Activated CD4-positive, alpha-beta T cell treated with anti-CD3 and anti-CD28 coated beads, Interleukin-2, amount 50 U/mL, for 24 hours (primary cell): ENCODE measurements at places on chromosomes 13 and 19.

GRCh38 chr13:113632706-113633484 is 25.1 kb downstream of the ATP4B start:
- DNase-seq: no peak

DNA sequence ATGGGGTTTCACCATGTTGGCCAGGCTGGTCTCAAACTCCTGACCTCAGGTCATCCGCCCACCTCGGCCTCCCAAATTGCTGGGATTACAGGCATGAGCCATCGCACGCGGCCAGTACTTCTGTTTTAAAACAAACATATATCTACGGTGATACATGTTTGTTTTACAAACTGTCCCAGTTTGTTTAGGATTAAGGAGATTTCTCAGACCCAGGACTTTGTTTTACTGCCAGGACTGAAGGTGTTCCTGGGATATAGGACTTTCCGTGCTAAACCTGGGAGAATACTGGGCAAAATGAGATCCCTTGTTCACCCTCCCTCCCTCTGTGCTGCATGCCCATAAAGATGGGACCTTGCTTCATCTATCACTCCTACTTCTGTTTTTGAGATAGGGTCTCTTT is 8.8 kb downstream of the NLRP8 start:
- DNase-seq: no peak

DNA sequence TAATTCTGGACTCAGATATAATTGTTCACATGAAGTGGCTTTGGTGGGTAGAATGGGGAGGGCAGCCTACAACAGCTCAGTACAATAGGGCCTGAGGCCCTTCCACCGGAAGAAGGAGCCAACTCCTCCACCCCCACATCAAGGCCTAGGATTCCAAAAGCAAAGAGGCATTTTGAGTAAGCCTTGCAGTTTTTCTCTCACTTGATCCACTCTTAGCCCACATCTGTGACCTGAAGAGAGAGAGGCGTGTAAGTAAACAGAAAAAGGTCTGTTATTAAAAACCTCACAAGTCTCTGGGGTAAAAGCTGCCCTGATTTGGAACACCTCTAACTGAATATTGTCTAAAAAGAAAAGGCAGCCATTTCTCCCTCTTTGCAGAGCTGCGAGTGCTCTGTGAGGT is 214.1 kb upstream of the KL start:
- DNase-seq: no peak

DNA sequence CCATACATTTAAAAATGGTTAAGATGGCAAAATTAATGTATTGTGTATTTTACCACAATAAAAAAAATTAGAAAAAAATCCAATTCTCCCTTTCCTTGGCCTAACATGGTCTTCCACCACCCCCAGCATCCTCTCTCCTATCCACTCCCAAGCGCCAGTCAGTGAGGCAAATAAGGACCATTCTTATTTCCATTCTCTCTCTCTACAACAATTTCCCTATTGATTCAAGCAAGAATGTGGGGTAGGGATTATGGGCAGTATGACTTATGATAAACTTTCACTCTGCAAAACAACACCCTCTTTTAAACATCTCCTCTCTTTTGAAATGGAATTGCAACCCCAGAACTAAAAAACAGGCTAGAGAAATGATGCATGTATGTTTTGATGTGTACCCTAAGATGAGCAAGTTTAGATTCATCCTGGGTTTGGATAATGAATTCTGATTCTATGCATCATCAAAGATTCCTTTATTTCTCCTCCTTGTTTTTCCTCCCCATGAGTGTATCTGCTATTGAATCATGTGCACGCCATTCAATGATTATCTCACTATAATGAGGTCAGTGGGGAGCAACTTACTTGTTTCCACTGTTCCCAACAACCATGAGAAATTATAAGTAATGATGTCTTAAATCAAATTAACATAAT is 3.5 kb downstream of the STARD13 start:
- no peak for DNase-seq

GRCh38 chr13:73536865-73537264 is 478.1 kb downstream of the KLF5 start:
- DNase-seq: no peak

- no peak for DNase-seq
These were observed 517.2 kb upstream of the SLITRK1 start for GRCh38 chr13:84399320-84400085.

DNA sequence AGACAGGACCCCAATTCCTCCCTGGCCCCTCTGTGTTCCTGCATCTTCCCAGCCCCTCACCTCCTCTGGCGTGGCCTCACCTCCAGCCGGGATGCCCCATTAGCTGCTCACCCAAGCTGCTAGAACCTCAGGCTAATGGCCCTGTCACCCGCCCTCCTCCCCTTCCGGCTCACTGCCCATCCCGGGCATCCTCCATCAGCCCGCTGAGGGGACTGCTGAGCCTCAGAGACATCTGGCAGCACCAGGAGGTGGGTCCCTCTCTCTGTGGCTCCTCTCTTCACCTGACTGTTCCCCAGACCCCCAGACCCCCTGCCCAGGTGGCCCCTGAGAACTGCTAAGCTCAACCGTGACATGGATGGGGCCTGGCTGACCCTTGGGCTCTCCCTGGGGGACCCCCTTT is 2.9 kb downstream of the FFAR1 start:
- DNase-seq: no peak

DNA sequence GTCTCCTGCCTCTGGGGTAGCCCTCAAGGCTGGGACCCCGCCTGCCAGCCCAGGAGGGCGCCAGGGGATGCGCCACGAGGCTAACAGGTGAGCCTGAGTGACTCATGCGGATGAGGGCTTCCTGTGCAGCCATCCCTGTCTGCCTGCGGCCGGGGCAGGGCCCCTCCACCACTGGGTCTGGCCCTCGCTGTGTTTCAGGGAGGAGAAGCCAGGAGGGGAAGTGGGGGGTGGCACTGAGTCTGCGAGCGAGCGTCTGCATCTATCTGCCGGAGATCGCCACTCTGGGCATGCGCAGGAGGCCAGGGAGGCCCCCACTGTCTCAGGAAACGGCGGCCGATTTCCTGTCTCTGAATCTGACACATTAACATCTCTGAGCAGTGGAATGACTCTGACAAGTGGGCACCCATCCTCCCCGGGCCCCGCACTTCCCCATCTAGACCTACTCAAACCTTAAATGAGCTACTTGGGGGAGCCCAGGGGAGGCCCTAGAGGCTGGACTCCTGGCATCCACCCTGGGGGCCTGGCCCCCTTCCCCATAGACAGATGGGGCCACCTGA is 19.7 kb downstream of the RFX1 start:
- DNase-seq: peak; percentile 99

- DNase-seq: no peak
These were observed 124.3 kb downstream of the PTPRS start for GRCh38 chr19:5216141-5216847.
